Tibial nerve (tissue), 4 donors: ENCODE measurements at places on chromosomes 13 and 19.

DNA sequence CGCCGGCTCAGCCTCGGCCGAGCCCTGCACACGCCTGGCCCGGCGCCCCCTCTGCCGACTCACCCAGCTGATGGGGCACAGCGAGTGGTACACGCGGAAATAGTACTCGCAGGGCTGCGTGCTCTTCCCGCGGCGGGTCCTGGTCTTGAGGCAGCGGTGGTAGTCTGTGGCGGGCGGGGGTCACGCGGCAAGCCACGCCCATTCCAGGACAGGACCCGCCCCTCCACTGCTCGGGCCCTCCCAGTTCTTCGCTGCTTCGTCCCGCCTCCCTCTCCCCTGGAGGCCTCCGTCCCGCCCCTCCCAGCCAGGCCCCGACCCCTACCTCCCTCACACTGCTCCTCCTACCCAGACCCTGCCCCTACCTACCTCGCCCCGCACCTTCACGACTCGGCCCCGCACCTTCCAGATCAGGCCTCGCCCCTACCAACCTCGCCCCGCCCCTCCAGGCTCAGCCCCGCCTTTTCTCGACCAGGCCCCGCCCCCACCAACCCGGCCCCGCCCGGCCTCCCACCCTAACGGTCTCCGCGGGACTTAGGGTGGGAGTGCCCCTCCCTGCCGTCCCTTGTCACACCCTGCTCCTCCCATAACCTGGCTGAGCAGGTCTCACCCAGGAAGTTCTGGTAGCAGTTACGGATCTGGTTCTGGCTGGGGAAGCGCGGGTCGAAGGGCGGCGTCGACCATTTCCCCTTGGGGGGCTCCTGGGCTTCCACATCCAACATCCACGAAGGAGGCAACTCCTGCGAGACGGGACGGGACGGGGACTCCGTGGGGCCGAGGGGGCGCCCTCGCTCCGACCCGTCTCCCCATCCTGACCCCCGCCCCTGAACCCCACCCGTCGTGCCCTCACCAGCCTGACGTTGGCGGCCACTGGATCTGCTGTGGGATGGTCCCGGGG, 469 bp downstream of the COX6B2 start:
- DNase-seq: no peak

GRCh38 chr13:43587376-43587775, 199.4 kb downstream of the ENOX1 start:
- no peak for DNase-seq

- DNase-seq: no peak
Observed at GRCh38 chr19:51319649-51320279, 8.3 kb downstream of the IGLON5 start.

DNA sequence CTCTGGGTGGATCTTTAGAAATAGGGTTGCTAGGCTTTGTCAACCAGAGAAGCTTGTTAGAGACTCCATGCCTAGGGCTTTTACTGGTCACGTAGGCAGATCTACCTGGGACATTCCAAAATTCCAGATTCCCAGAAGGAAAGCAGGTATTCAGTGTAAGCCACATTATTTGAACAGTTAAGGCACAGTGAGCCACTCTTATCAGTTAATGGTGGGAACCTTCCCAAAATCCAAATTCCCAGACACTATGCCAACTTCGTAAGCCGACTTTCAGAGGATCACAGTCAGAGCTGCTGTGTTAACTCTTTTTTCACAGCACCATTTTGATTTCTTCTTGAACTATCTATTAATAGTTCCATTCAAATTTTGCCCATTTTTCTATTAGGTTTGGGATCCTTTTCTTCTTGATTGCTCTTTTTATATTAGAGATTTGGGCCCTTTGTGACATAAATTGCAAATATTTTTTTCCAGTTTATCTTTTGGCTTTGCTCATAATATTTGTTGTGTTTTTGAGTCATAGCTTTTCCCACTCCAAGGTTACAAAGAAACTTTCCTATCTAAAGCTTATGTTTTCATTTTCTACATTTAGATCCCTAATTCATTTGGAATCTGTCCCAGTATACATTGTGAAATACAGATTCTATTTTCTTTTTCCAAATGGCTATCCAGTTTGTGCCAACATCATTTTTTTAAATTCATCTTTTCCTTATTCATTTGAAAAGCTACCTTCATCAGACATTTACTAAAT, 77.3 kb downstream of the DHRS12 start:
- no peak for DNase-seq

DNA sequence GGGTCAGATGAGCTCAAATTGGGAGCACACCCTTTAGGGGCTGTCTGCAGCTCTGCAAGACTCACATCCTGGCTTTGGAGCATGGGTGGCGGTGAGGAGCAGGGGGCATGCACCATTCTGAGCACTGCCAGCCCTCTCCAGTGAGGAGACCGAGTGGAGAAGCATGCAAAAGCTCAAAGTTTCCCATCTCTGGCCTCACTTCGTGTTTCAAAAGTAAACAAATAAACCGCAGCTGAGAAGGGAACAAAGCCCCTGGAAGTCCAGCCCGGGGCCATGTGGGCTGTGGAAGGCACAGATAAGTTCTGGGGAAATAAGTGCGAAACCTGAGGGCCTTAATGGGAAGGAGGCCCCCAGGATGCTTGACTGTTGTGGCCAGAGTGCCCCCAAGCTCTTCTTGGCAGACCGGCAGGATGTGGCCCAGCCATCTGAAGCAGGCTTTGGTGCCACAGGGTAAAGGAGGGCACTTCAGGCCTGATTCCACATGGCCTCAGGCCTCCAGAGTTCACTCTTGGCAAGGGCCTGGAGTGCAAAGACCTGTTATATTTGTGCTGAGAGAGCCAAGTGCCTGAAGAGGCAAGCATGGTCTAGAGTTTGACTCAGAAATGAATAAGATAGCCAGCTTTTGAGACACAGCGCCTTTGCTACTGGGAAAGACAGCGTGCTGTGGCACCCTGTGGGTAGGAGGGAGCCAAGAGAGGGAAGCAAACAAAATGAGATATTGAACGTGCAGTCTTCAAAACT, 1.2 kb downstream of the MEDAG start:
- DNase-seq: no peak

GRCh38 chr13:38417727-38418126, 68.1 kb downstream of the UFM1 start:
- DNase-seq: peak; percentile 24

GRCh38 chr19:35860818-35861639, 4.3 kb downstream of the KIRREL2 start:
- no peak for DNase-seq

GRCh38 chr19:40205760-40206159, 12.4 kb downstream of the TTC9B start:
- no peak for DNase-seq

DNA sequence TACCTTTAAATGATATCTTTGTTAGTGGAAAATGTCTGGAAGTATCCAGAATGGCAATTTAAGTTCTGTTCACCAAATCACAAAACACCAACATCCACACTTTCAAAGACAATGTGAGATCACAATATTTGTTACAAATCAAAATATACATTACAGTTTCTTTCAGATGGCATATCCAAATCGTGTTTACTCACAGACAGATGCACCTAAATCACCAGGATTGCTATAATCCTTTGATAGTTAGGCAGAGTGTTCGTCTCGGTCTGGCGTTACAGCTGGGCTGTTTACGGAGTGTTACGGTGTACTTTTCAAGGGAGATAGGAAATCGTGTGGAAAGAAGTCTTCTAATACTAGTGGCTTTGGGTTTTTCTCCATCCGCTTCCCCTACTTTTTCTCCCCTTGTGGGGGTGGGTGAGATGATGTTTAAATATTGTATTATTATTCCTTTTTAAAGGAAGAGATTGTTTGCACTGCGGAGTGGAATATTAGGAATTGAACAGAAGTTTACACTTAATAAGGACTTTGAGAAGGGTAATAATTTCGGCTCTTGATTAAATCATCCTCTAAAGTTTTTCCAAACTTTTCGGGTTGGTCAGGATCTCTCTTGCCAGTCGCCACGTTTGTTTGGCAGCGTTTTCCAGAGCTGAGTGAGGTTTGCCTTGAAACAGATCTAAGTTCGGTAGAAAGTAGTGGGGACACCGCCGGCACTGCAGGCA, 1.8 kb downstream of the MAB21L1 start:
- peak; percentile 16 for DNase-seq

DNA sequence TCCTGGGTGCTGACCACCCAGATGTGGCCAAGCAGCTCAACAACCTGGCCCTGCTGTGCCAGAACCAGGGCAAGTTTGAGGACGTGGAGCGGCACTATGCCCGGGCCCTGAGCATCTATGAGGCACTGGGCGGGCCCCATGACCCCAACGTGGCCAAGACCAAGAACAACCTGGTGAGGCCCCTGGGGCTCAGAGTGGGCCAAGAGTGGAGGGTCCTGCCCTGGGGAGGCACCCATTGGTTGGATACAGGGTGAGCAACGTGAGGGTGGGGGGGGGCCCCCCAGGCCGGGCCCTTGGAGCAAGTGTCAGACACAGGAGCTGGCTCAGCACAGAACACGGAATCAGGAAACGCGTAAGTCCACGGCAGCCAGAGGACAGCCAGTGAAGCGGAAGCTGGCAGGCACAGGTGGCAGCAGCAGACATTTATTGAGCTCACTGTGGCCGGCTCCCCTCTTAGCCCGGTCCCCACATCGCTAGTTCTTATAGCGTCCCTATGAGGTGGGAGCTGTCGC, 8.9 kb downstream of the KLC3 start:
- no peak for DNase-seq

GRCh38 chr19:40357640-40358039, 9.1 kb downstream of the PLD3 start:
- DNase-seq: no peak

- no peak for DNase-seq
Observed at GRCh38 chr13:40043764-40044163, 388.3 kb downstream of the COG6 start.

DNA sequence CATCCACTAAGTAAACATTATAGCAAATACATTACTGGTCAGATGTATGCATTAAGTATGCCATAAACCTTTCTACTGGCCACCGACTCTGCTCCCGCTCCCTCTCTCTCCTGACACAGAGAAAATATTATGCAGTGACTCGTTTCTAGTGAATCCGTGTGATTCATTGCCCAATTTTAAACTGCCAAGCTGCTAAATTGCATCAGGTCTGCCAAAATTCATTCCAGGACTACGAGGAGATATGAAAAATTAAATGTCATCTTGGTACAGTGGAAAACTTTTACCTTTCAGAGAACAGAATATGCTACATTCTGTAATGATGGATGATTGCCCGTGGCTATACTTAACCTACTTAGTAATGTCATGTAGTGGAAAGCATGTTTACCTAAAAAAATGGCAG, 368.8 kb upstream of the TSHZ3 start:
- no peak for DNase-seq

- no peak for DNase-seq
Observed at GRCh38 chr13:38819053-38819452, 132.2 kb downstream of the FREM2 start.

- no peak for DNase-seq
Observed at GRCh38 chr13:86567119-86567518, 767.9 kb upstream of the SLITRK6 start.

DNA sequence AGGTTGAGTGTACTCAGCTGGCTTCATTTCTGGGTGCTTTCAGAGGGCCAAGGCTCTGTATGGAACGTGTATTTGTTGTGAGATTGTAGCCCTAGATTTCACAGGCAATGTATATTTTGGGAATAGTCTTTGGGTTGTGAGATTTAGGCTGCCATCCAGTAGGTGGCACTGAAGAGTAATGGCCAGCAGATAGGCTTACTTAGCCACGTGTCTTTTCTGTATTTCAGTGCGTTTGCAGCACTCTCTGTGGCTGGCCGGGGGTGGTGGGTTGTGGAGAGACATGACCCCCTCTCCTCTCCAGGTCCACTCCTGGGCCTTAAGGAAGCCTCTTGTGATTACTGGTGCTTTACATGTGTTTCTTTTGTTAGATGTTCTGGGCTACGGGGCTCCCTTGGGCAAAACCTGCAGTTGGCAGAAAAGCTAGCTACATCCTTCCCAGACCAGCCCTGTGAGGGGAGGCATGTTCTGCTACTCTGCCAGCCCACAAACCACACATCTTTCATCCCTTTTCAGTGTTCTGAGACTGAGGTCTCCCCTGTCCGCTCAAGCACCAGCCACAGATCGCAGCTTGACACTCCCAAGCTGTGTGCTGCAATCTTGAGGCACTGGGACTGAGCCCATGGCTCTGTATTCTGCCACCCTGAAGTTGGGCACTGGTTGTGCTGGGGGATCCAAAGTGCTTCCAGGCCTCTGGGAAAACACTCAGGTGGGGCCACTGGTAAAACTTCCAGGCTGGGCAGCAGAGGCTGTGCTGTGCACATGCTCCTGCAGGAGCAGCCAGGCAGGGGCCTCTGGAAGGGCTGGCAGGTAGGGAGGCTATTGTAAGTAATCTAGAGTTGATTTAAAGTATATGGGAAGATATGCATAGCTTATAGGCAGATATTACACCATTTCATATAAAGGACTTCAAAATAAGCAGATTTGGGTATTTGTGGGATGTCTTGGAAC, 1096.8 kb upstream of the PCDH20 start:
- no peak for DNase-seq

- peak; percentile 27 for DNase-seq
Observed at GRCh38 chr13:52405767-52406494, at the start of gene THSD1. TSS of gene THSD1 (minus strand) at chr13:52406172. CDS start at chr13:52402600, 3,572 bp downstream.

- no peak for DNase-seq
Observed at GRCh38 chr19:17136021-17136420, 60.4 kb downstream of the MYO9B start.

GRCh38 chr13:72716776-72717175, 10.7 kb downstream of the MZT1 start:
- no peak for DNase-seq

- DNase-seq: no peak
Observed at GRCh38 chr13:36998624-36999041, 507 bp downstream of the ALG5 start.

GRCh38 chr13:38957794-38958592, 32.6 kb downstream of the STOML3 start:
- no peak for DNase-seq

- DNase-seq: no peak
Observed at GRCh38 chr13:51589793-51590192, 5.5 kb downstream of the WDFY2 start.

- DNase-seq: no peak
Observed at GRCh38 chr13:37491661-37492060, 106.9 kb downstream of the POSTN start.

- DNase-seq: no peak
Observed at GRCh38 chr13:48660361-48661076, 6.8 kb downstream of the CYSLTR2 start.

- no peak for DNase-seq
Observed at GRCh38 chr19:18221815-18222725, 4.2 kb downstream of the PDE4C start.

GRCh38 chr13:108643646-108644353, 14.4 kb downstream of the MYO16 start:
- no peak for DNase-seq
